Mesenchymal stem cell (in vitro differentiated cells and primary cell): ENCODE measurements at places on chromosomes 11 and 22.
A peak's percentile ranks its signal among the peaks of the same experiment; 100 is the strongest.

DNA sequence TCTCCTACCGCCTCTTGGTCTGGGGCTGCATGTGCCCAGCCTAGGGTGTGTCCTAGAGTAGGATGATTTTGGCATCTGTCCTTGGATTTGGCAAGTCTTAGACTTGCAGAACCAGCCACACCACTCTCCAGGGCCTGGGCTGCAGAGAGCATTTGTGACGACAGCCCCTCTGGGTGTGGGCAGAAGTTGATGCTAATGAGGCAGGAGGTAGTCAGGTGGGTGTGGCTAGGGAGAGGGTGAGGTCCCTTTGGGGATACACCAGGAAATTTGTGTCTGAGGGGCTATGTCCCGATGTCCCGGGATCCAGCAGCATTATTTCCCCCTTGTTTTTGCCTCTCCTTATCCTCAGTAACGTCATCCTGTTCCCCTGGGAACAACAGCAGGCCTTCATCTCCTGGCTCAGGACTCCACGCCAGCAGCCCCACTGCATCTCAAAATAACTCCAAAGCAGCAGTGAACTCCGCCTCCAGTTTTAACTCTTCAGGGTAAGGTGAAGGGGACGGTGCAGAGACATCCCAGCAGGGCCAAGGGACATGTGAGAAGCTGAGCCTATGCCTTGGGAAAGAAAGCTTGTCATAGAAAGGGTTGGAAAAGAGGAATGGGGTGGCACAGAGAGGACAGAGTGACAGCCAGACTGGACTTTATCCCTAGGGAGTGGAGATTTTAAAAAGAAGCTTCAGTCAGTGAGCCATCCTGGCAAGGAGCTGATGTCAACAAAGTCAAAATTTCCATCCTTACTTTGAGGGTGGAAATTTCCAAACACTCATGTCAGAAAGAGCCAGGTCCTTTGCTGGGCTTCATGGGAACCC, 8.0 kb upstream of the TLCD5 start:
- DNase-seq: peak; percentile 56
- H3K27me3 ChIP-seq: peaks cover 23% of the 10 kb centered on the region
- no peaks in the 10 kb centered on the region for H3K36me3 ChIP-seq

DNA sequence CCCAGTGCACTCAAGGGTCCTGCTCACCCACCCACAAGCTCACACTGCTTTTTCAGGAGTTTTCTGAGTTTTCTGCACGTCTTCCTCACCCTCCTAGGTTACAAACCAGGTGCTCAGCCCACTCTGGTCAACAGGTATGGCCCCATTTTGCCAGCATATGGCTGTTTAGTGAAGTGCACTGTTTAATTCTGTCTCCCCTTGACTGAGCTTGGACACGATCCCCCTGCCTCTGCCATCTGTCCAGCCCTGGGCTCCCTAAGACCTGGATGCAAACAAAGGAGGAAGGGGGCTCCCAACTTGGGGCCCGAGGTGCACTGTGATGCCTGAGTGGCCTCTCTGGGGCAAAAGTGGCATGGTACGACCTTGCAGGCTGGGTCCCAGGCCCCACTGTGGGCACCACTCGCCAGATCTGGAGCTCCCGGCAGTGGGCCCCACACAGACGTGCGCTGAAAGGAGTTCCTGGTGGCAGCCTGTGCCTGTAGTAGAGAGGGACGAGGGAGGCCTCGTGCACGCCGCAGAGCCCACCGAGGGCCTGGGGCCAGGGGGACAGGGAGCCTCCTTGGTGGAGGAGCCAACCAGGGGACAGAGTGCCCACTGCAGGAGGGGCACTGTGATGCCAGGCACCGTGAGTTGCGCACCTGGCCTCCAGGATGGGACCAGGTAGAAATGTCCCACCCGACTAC, 37.3 kb upstream of the COMT start:
- H3K4me1 ChIP-seq: peaks cover 34% of the 10 kb centered on the region
- no peak for DNase-seq
- H3K27ac ChIP-seq: no peak overlapping the region
- H3K27me3 ChIP-seq: no peaks in the 10 kb centered on the region
- H3K36me3 ChIP-seq: peaks cover 17% of the 10 kb centered on the region
- H3K4me3 ChIP-seq: no peak overlapping the region

DNA sequence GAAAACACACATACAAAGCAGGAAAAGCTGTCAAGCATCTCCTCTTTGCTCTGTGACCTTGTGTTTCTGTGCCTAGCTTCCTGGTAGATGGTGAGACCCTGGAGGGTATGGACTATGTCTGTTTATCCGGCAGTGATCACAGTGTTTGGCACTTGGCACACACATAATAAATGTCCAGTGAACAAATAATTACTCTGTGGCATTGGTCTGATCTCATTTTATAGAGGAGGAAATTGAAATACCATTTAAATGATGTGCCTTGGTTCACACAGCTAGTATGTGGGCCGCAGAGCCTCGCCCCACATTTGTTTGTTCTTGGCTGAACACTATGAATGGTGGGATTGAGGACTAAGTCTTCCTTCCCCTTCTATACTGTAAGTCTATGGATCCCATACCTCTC, 104.7 kb upstream of the SPON1 start:
- H3K27ac ChIP-seq: no peak overlapping the region
- H3K27me3 ChIP-seq: peaks cover 49% of the 10 kb centered on the region
- no peaks in the 10 kb centered on the region for H3K4me1 ChIP-seq
- H3K4me3 ChIP-seq: no peak overlapping the region
- no peaks in the 10 kb centered on the region for H3K36me3 ChIP-seq
- no peak for DNase-seq

- H3K27ac ChIP-seq: no peak overlapping the region
- peaks cover 4% of the 10 kb centered on the region for H3K36me3 ChIP-seq
- no peak for DNase-seq
Measured at GRCh38 chr11:88297863-88298262, 39.7 kb downstream of the CTSC start.

GRCh38 chr22:23014250-23014649, 56.1 kb upstream of the GNAZ start:
- no peaks in the 10 kb centered on the region for H3K4me1 ChIP-seq
- no peak for DNase-seq
- H3K27ac ChIP-seq: no peak overlapping the region
- no peaks in the 10 kb centered on the region for H3K27me3 ChIP-seq
- H3K36me3 ChIP-seq: no peaks in the 10 kb centered on the region

DNA sequence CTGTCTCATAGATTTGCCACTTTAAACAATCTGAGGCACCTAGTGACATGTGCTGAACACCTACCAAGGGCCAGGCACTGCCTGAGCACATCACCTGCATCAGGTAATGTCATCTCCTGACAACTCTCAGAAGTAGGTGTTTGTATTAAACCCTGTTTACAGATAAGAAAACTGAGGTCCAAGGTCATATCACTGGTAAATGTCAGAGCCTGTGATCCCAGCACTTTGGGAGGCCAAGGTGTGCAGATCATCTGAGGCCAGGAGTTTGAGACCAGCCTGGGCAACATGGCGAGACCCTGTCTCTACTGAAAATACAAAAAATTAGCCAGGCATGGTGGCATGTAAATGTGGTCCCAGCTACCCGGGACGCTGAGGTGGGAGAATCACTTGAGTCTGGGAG, 39.1 kb upstream of the ACCSL start:
- H3K27ac ChIP-seq: no peak overlapping the region
- no peak for DNase-seq
- no peaks in the 10 kb centered on the region for H3K4me1 ChIP-seq

DNA sequence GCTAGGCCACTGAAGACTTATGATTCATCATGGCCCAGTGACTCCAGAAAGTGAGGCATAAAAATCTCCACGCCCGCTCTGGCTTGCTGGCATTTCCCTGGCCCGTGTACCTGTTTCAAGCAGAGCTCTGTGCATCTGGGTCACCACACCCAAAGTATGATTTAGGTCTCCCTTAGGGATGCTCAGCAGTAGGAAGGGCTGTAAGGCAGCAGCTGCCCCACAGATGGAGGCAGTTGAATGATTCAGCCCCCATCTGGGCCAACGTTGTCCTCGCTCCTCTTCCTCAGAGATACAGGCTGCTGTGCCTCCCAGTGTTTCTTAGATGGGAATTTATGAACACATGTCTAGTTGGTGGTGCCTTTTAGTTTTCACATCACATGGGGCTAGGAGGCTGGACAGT, 21.6 kb downstream of the GPR83 start:
- H3K4me3 ChIP-seq: no peak overlapping the region
- no peak for DNase-seq
- peaks cover 3% of the 10 kb centered on the region for H3K27me3 ChIP-seq
- H3K27ac ChIP-seq: no peak overlapping the region
- no peaks in the 10 kb centered on the region for H3K4me1 ChIP-seq
- no peaks in the 10 kb centered on the region for H3K36me3 ChIP-seq

GRCh38 chr22:45099961-45100360, 63.8 kb upstream of the NUP50 start:
- no peaks in the 10 kb centered on the region for H3K36me3 ChIP-seq
- no peak overlapping the region for H3K4me3 ChIP-seq
- H3K27me3 ChIP-seq: peaks cover 52% of the 10 kb centered on the region
- H3K4me1 ChIP-seq: no peaks in the 10 kb centered on the region
- DNase-seq: no peak
- no peak overlapping the region for H3K27ac ChIP-seq

GRCh38 chr11:122625976-122626665, 29.4 kb upstream of the UBASH3B start:
- no peaks in the 10 kb centered on the region for H3K4me1 ChIP-seq
- peaks cover 25% of the 10 kb centered on the region for H3K27me3 ChIP-seq
- H3K27ac ChIP-seq: no peak overlapping the region
- H3K36me3 ChIP-seq: no peaks in the 10 kb centered on the region
- H3K4me3 ChIP-seq: no peak overlapping the region

DNA sequence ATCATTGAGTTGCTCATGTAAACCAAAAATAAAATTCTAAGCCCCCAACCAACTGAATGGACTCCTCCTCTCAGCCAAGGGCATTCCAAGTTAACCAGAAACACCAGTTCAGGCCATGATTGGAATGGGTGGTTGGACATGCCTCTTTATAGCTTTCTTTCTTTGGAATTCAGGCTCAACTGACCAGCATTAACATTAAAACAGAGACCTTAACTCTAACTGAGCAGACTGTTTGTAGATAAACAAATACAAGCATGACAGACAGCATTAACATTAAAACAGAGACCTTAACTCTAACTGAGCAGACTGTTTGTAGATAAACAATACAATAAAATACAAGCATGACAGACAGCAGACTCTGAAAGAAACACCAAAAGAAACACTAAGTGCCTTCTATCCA, 278.2 kb downstream of the DLG2 start:
- H3K4me1 ChIP-seq: no peaks in the 10 kb centered on the region
- no peak overlapping the region for H3K27ac ChIP-seq
- H3K4me3 ChIP-seq: no peak overlapping the region
- no peaks in the 10 kb centered on the region for H3K36me3 ChIP-seq

DNA sequence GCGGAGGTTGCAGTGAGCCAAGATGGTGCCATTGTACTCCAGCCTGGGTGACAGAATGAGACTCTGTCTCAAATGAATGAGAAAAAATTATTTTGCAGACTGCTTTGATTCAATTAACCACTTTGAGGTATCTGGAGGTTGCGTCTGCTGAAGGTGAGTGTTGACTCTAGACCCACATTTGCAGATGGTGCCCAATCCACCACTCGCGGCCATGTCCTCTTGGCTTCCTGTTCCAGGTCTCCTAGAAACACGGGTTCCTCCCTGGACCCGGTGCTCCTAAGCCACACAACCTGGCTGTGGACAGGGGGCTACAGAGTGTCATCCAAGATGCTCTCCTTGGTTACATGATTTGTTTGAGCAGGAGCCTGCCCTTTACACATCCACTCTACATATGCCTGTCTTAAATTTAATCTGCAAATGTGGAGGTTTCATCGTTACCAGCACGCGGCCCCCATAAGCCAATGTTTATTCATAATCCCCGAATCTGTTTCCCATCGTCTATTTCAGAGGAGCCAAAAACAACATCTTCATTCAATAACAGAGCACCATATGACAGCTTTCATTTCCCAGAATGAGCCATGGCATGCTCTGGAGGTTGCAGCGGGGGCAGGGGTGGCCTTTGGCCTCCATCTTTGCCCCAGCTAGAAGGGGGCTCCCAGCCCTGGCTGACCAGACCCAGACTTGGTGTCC, 377.2 kb downstream of the CTTN start:
- no peaks in the 10 kb centered on the region for H3K27me3 ChIP-seq
- H3K36me3 ChIP-seq: no peaks in the 10 kb centered on the region
- no peak for DNase-seq
- no peaks in the 10 kb centered on the region for H3K4me1 ChIP-seq

DNA sequence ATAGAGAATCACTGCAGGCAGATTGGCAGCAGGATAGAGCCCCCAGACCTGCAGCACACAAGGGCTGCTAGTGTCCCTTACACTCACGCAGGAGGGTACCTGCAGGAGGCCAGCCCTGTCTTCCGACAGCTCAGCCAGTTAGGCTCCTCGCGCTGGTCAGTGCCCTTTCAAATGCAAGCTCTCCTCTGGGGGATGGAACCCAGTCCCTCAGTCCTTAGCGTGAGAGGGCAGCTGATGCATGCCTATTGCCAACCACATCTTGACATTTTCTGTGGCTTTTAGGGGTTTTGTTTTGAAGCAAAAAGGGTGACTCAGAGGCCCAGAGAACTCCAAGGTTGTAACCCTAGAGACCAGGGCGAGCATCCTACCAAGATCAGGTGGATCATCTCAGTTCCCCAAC, 40.0 kb downstream of the WNT11 start:
- H3K27ac ChIP-seq: no peak overlapping the region
- peaks cover 36% of the 10 kb centered on the region for H3K27me3 ChIP-seq
- H3K4me3 ChIP-seq: no peak overlapping the region
- peaks cover 14% of the 10 kb centered on the region for H3K4me1 ChIP-seq
- peak; percentile 50 for DNase-seq

GRCh38 chr22:27790376-27791158, 11.0 kb downstream of the MN1 start:
- DNase-seq: no peak
- no peaks in the 10 kb centered on the region for H3K27me3 ChIP-seq
- peaks cover 27% of the 10 kb centered on the region for H3K36me3 ChIP-seq
- H3K27ac ChIP-seq: no peak overlapping the region
